ENCODE measurements at places on chromosomes 3 and 15. TPM values are rescaled to one million over a fixed set of nuclear protein-coding genes. Genes with fewer than 3 reads are reported as not detected.

The ZPLD1 gene
- not detected for total RNA-seq

The PRSS50 gene
- total RNA-seq = not detected

The STRC gene
- not detected for total RNA-seq

The TPRG1 gene
- total RNA-seq = 5.0 TPM

The UNC13C gene
- total RNA-seq = 0.11 TPM

The ITIH1 gene
- total RNA-seq = not detected

The ATP13A4 gene
- total RNA-seq = not detected

The TMOD2 gene
- total RNA-seq = 14.5 TPM

The SLC6A20 gene
- not detected for total RNA-seq

The CHDH gene
- 4.6 TPM for total RNA-seq

The RAF1 gene
- 146 TPM for total RNA-seq

The STRIT1 gene
- not detected for total RNA-seq

The UBAP1L gene
- 1.7 TPM for total RNA-seq

The THSD4 gene
- total RNA-seq = 63.6 TPM

The WDR49 gene
- total RNA-seq = 27.6 TPM

The ALDH1L1 gene
- 9.4 TPM for total RNA-seq

The ZNF860 gene
- 0.17 TPM for total RNA-seq

The LMAN1L gene
- 151 TPM for total RNA-seq

The ATP8B4 gene
- total RNA-seq = 11.7 TPM

The AHSG gene
- not detected for total RNA-seq

The SLC35G2 gene
- 4.3 TPM for total RNA-seq
